Esophagus squamous epithelium (tissue), 5 donors: ENCODE measurements at places on chromosomes 16 and 17.

- DNase-seq = no peak
Observed at GRCh38 chr17:60748204-60748603, 70.6 kb downstream of the BCAS3 start.

GRCh38 chr16:86681031-86681756 lies 102.8 kb downstream of the FOXL1 start:
- no peak for DNase-seq

DNA sequence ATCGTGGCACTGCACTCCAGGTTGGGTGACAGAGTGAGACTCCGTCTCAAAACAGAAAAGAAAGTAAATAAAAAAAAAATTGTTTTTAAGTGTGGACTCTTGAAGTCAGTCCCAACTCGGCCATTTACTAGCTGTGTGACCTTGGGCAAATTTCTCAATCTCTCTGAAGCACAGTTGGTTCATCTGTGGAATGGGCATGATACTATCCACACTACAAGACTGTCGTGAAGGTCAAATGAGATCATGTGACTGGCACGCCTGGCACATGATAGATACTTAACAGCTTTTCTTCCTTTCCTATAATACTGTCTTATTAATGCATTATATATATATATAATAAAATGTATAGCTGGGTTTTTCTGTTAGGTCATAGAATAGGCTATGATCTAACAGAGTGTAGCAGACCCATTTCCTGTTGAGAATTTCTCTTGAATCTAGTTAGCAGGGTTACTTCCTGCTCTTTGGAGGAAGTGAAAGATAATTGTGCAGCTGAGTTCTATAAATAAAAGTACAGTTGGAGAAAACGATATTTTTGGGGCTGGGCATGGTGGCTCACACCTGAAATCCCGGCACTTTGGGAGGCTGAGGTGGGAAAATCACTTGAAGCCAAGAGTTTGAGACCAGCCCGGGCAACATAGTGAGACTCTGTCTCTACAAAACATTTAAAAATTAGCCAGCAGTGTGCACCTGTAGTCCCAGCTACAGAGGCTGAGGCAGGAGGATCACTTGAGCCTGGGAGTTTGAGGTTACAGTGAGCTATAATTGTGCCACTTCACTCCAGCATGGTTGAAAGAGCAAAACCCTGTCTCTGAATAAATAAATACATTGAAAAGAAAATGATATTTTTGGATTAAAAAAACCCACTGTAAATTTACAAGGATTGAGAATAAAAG lies 7.3 kb downstream of the MILR1 start:
- no peak for DNase-seq

GRCh38 chr16:56732366-56732765 lies 2.4 kb downstream of the NUP93 start:
- no peak for DNase-seq

DNA sequence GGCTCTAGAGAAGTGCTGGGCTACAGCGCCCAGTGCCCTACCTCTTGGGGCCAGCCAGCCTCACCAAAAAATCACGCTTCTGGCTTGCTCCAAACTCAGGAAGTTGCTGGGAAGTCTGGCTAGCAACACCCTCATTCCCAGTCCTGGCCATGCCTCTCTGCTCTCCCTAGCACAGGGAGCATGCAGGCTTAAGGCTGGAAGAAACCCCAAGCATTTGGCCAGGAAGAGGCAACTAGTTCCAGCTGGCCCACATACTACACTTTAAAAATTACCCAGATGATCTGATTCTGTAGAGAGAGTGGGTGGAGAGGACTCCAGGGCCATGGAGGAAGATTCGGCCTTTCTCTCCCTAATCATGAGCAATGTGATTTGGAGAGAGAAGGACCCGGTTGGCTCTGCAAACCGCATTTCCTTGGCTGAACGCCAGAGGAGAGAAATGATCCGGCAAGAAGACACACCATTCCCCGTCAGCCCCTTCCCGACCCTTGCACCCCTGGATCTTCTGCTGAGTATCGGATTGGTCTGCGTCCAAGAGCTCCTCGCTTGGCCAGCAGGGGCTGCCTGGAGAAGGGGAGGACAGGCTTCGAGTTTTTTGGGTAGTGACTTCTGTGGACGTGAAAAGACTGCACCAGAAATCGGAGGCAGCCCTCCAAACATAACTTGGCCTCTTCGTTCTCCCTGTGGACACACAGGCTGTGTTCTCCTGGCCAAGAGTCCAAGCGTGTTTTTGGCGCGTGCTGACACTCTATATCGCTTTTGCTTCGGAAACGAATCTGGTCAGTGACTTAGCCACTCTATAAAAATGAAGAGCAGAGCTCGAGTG lies 406.3 kb downstream of the WWOX start:
- no peak for DNase-seq
